ENCODE measurements at places on chromosomes 2 and 18. TPM values are rescaled to one million over a fixed set of nuclear protein-coding genes. Genes with fewer than 3 reads are reported as not detected.

Gene UGT1A10
- total RNA-seq, result not detected

Gene ANXA4
- 63.6 TPM for total RNA-seq

Gene COL4A3
- total RNA-seq, result 1.5 TPM

Gene TMEM247
- total RNA-seq, result not detected

Gene LRRFIP1
- total RNA-seq, result 132 TPM

Gene BOK
- 35.1 TPM for total RNA-seq

- DNase-seq, result no peak
- H3K27ac ChIP-seq, result peak overlapping the region; percentile 76
- no peaks in the 10 kb centered on the region for H3K27me3 ChIP-seq
- H3K4me3 ChIP-seq, result no peak overlapping the region
- H3K4me1 ChIP-seq, result peaks cover 57% of the 10 kb centered on the region
These were observed 120.8 kb downstream of the GAREM1 start for GRCh38 chr18:32349728-32350395.

DNA sequence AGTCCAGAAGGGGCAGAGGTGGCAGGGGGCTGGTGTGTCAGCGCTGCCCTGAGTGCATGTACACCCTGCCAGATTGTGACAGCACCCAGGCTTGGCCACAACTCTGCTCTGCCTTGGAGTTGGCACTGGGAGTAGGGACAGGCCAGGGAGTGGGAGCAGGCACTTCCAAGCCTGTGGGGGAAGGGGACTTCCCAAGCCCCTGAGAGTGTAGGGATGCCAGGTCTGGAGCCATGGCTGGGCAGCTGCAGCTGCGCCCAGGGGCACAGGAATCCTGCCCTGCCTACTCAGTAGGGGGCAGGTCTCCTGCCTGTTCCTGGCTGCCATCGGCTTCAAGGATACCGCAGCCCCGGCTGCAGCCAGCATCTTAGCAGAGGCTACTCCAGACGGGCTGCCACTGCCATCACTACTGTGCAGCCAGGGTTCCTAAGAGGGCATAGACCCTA is 109.4 kb downstream of the CALCRL start:
- no peaks in the 10 kb centered on the region for H3K4me1 ChIP-seq
- no peaks in the 10 kb centered on the region for H3K36me3 ChIP-seq
- H3K27me3 ChIP-seq, result no peaks in the 10 kb centered on the region
- no peak for DNase-seq
- H3K4me3 ChIP-seq, result no peak overlapping the region

GRCh38 chr18:57974585-57975265 is 69.3 kb upstream of the NEDD4L start:
- H3K27ac ChIP-seq, result no peak overlapping the region
- DNase-seq, result no peak

DNA sequence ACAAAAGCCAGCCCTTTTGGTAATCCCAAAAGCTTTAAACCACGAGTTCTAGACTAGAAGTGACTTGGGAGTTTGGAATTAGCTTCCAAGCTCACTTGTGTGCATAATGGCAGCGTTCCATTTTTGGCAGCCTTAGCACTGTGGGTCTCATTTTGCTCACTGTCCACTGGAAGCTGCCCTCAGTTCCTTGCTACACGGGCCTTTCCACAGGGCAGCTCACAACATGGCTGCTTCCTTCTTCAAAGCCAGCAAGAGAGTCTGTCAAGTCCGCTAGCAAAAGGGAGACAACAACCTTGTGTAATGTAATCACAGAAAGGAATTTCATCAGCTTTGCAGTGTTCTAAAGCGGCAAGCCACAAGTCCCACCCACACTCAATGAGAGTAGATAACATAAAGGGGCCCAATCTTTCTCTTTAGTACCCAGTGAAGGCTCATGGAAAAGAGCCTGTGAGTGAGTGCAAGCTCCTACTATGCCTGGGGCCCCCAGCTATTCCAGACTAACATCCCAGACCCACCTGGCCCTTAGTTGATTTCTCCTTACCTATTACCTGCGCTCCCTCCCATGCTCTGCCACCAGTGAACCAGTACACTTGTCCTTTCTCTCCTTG is 239.7 kb upstream of the FBXO11 start:
- H3K36me3 ChIP-seq, result no peaks in the 10 kb centered on the region
- no peaks in the 10 kb centered on the region for H3K27me3 ChIP-seq
- no peak overlapping the region for H3K4me3 ChIP-seq
- H3K27ac ChIP-seq, result no peak overlapping the region
- no peaks in the 10 kb centered on the region for H3K4me1 ChIP-seq
- no peak for DNase-seq

GRCh38 chr2:23484275-23484674 is 99.3 kb downstream of the KLHL29 start:
- H3K27me3 ChIP-seq, result no peaks in the 10 kb centered on the region
- H3K36me3 ChIP-seq, result no peaks in the 10 kb centered on the region
- H3K4me1 ChIP-seq, result peaks cover 18% of the 10 kb centered on the region
- no peak overlapping the region for H3K4me3 ChIP-seq
- no peak for DNase-seq
- no peak overlapping the region for H3K27ac ChIP-seq

DNA sequence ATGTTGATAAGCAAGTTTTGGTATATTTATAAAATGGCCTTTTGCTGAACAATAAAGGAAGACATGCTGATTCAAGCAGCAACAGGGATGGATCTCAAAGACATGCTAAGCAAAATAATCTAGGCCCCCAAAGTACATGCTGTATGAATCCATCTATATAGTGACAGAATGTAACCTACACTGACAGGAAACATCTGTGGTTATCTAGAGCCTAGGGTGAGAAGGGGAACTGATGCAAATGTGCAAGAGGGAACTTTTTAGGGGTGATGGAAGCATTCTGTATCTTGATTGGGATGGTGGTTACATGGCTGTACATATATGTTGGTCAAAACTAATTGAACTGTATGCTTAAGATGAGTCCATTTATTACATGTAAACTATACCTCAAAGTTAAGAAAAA is 24.2 kb downstream of the CNRIP1 start:
- H3K27ac ChIP-seq, result no peak overlapping the region
- no peaks in the 10 kb centered on the region for H3K36me3 ChIP-seq
- DNase-seq, result no peak
- no peaks in the 10 kb centered on the region for H3K4me1 ChIP-seq

GRCh38 chr2:21754164-21754788 is 630.5 kb downstream of the TDRD15 start:
- H3K4me1 ChIP-seq, result no peaks in the 10 kb centered on the region
- no peak overlapping the region for H3K4me3 ChIP-seq
- H3K36me3 ChIP-seq, result no peaks in the 10 kb centered on the region
- H3K27me3 ChIP-seq, result no peaks in the 10 kb centered on the region
- no peak for DNase-seq

DNA sequence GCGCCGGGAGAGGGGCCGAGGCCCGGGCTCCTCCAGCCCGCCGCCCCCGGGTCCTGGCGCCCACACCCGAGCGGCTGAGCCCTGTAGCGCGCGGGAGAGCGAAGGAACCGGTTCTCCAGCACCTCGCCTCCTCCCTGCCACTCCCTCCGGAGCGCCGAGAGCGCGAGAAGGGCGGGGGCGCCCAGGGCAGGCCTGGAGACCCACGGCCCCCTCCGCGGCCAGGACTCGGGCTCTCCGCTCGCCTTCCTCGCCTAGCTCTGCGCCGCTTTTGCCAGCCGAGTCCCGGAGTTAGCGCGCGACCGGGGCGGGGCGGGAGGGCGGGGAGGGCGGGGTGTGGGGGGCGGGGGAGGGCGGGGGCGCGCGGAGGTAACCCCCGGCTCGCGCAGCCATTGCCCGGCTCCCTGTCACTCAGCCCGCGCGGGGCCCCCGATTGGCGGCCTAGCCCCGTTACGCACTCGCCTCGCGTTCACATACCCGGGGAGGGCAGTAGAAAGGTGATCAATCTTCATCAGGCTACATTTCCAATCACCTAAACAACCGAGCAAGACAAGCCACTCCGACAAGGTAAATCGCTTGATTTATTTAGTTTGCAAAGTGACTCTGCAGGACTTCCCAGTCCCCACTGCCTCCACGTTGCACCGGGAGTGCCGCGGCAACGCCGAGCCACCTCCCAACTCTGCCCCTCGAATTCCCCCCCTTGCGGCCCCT is at the start of gene OTX1:
TSS of gene OTX1 (plus strand) at position 497 of the 708 bp plus-strand sequence. CDS start 2,161 bp downstream, outside the sequence.
- peaks cover 52% of the 10 kb centered on the region for H3K4me1 ChIP-seq
- DNase-seq, result no peak
- H3K27ac ChIP-seq, result no peak within 1 kb of the TSS
- peak within 1 kb of the TSS; percentile 42 for H3K4me3 ChIP-seq
- H3K27me3 ChIP-seq, result peaks cover 6% of the 10 kb centered on the region

GRCh38 chr2:203647579-203647978 is 58.9 kb upstream of the CD28 start:
- H3K27ac ChIP-seq, result no peak overlapping the region
- H3K4me3 ChIP-seq, result no peak overlapping the region
- peaks cover 37% of the 10 kb centered on the region for H3K4me1 ChIP-seq
- no peaks in the 10 kb centered on the region for H3K36me3 ChIP-seq

GRCh38 chr2:234001380-234002160 is 48.9 kb upstream of the SPP2 start:
- H3K36me3 ChIP-seq, result no peaks in the 10 kb centered on the region
- H3K4me3 ChIP-seq, result no peak overlapping the region
- no peak overlapping the region for H3K27ac ChIP-seq
- no peaks in the 10 kb centered on the region for H3K27me3 ChIP-seq
- peaks cover 8% of the 10 kb centered on the region for H3K4me1 ChIP-seq

- no peaks in the 10 kb centered on the region for H3K4me1 ChIP-seq
- peak; percentile 70 for DNase-seq
- H3K36me3 ChIP-seq, result no peaks in the 10 kb centered on the region
- no peak overlapping the region for H3K4me3 ChIP-seq
- no peaks in the 10 kb centered on the region for H3K27me3 ChIP-seq
These were observed 21.6 kb downstream of the KCNG2 start for GRCh38 chr18:79819064-79819967.

GRCh38 chr2:158795195-158795924 is at the start of gene DAPL1:
Gene DAPL1 (plus strand): TSS chr2:158795317. CDS start chr2:158795373, 56 bp downstream.
- DNase-seq, result no peak
- H3K27me3 ChIP-seq, result no peaks in the 10 kb centered on the region
- H3K4me3 ChIP-seq, result no peak within 1 kb of the TSS

- no peak for DNase-seq
- peak overlapping the region; percentile 88 for H3K27ac ChIP-seq
- no peaks in the 10 kb centered on the region for H3K36me3 ChIP-seq
- no peak overlapping the region for H3K4me3 ChIP-seq
These were observed 179.3 kb downstream of the GLI2 start for GRCh38 chr2:120914839-120915521.

GRCh38 chr18:45556222-45556621 is 59.1 kb upstream of the SLC14A2 start:
- no peak overlapping the region for H3K4me3 ChIP-seq
- H3K4me1 ChIP-seq, result peaks cover 13% of the 10 kb centered on the region
- no peak for DNase-seq
- no peak overlapping the region for H3K27ac ChIP-seq

DNA sequence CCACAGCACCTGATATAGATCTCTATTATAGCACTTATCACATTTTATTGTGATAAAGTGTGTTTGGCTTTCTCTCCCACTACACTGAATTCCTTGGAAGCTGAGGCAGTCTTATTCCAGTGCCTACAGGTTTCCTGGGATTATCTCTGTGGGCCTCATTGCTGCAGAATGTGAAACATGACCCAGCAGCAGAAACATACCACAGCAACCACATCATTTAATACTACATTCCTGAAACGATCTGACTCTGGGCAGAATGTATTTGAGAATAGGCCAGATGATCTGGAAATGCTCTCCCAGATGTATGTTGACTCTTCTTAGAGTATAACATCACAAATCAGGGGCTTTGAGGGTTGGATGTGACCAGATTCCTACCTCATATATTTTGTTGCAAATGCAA is 323.5 kb upstream of the TANK start:
- no peaks in the 10 kb centered on the region for H3K36me3 ChIP-seq
- H3K4me1 ChIP-seq, result no peaks in the 10 kb centered on the region
- H3K27ac ChIP-seq, result no peak overlapping the region
- no peak overlapping the region for H3K4me3 ChIP-seq
- DNase-seq, result no peak

DNA sequence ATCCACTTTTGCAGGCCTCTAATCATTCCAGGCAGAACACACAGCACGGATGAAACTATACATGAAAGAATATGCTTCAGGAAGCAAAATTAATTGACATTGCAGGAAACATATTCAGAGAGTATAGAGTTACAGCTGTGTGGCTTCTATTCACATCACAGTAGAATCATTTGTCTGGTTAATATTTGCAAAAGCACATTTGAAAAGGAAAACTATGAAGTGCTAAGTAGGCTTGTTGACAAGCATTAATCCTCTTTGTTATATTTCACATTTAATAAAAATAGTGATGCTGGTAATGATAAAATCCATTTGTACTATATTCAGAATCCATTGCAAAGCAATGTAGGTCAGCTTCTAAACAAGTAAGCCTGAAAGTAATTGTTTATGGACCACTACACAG is 32.2 kb upstream of the PIK3C3 start:
- no peaks in the 10 kb centered on the region for H3K27me3 ChIP-seq
- no peaks in the 10 kb centered on the region for H3K4me1 ChIP-seq
- H3K36me3 ChIP-seq, result no peaks in the 10 kb centered on the region

GRCh38 chr2:233290051-233290845 is 17.4 kb upstream of the SAG start:
- DNase-seq, result no peak
- peaks cover 6% of the 10 kb centered on the region for H3K4me1 ChIP-seq
- no peaks in the 10 kb centered on the region for H3K27me3 ChIP-seq
- no peak overlapping the region for H3K4me3 ChIP-seq
- H3K27ac ChIP-seq, result no peak overlapping the region
- H3K36me3 ChIP-seq, result no peaks in the 10 kb centered on the region

DNA sequence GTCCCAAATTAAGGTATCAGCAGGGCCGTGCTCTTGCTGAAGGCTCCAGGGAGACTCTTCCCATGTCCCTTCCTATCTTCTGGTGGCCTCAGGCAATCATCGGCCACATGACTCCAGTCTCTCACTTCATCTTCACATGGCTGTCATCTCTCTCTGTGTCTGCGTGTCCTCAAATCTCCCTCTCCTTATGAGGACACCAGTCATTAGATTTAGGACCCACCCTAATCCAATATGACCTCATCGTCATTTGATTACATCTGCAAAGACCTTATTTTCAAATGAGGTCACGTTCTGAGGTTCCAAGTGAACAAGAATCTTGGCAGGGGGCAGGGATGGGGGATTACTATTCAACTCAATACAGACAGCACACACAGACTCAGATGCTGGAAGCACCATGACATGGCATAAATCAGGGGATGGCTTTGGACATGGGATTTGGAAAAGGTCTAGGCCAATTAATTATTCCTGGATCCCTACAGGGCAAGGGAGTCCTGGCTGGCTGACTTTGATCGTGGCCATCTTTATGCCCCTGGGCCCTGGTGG is 210.0 kb upstream of the SKOR2 start:
- no peaks in the 10 kb centered on the region for H3K27me3 ChIP-seq
- no peak for DNase-seq
- no peaks in the 10 kb centered on the region for H3K4me1 ChIP-seq
- H3K4me3 ChIP-seq, result no peak overlapping the region

- no peaks in the 10 kb centered on the region for H3K4me1 ChIP-seq
- no peak overlapping the region for H3K27ac ChIP-seq
- H3K36me3 ChIP-seq, result no peaks in the 10 kb centered on the region
- no peak overlapping the region for H3K4me3 ChIP-seq
These were observed 101.9 kb downstream of the CDH20 start for GRCh38 chr18:61435064-61435652.
